ENCODE measurements at places on chromosomes 12 and 14.

DNA sequence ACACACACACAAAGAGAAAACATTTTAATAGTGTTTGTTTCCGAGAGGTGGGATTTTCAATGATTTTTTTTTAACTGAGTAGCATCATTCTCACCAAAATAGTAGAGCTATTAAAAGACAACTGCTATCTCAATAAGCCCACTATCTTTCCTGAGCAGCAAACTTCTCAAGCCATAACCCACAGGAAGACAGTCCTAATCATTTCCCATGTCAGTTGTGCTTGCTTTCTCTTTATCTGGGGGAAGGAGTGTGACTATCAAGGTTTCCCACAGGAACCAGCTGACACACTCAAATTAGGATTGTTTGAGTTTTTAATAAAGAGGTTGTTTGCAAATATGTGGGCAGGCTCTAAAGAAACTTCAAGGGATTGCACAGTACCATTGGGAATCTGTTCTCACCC is 4.9 kb upstream of the MAX start:
- no peak for DNase-seq

DNA sequence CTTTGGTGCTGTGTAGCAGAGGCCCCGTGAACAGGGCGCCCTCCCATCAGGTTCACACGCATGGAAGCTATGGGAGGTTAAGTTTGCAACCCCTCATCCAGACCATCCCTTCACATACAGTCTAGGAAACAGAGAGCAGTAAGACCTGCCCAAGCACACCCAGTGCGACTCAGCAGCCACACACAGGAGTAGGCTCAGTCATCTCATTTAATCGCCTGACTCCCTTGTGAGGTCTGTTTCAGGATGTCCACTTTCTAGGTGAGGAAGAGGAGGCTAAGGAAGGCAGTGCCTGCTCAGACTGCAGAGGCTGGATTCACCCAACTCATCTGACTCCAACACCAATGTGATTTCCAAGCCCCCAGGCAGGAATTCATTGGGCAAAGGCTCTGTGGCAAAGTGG is 11.9 kb downstream of the BDKRB1 start:
- no peak for DNase-seq

GRCh38 chr12:103268831-103269514 is 226.8 kb downstream of the C12orf42 start:
- DNase-seq = no peak

DNA sequence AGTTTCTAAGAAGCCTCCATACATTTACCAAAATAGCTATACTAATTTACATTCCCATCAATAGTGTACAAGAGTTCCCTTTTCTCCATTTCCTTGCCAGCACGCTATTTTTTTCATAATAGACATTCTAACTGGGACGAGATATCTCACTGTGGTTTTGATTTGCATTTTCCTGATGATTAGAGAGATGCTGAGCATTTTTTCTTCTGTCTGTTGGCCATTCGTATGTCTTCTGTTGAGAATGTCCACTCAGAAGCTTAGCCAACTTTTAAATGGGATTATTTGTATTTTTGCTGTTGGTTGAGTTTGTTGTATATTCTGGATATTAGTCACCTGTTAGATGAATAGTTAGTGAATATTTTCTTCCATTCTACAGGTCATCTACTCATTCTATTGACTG is 144.1 kb downstream of the PRKD1 start:
- no peak for DNase-seq

DNA sequence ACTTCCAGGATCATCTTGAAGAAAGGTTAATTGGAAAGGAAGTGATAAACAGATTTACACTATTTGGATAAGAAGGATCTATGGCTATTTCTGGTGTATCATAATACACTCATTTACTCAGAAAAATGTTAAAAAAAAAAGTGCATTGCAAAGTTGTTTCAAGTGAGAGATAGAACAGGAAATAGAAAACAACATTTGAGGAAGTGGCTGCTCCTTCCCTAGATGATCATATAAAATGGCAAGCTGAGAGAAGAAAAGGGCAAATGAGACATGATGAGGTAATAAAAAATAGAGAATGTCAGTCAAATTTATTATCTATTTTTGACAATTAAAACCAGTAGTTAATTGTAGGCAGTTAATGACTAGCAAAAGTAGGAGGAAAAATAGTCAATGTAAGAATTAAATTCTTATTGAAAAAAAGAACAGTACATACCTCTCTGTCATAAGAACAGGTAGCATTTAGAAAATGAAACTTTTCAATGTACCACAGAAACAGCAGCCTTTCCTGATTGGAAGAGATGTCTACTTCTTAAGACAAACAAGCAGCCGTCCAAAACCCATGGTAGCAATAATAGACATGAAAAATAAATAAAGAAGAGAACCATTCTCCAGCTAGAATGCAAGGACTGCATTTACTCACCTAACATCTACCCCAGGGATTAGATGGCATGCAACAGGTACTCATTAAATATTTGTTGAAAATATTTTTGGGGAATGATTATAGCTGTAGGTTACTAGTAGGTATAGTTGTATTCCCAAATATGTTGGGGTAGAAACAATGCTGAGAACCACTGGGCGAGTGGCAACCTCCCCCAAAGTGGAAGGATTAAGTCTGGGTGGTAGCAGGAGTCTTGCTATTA is 63.9 kb upstream of the GRIP1 start:
- DNase-seq = no peak

DNA sequence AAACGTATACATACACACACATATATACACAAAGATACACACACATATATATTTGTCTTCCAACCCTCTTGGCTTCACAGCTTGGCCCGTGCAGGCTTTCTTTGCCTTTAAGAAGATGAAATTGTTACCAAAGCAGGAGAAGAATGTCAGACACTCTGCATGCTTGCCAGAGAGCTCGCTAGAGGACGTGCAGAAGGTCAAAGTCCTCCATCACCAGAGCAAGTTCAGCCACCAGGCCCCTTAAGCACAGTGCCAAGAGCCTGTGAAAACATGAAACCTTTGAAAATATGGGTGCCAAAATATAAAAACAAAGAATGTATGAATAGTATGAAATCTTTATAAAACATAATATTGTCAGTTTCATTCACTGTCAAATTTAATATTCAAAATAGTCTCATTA is 14.9 kb upstream of the MCRS1 start:
- DNase-seq = no peak

DNA sequence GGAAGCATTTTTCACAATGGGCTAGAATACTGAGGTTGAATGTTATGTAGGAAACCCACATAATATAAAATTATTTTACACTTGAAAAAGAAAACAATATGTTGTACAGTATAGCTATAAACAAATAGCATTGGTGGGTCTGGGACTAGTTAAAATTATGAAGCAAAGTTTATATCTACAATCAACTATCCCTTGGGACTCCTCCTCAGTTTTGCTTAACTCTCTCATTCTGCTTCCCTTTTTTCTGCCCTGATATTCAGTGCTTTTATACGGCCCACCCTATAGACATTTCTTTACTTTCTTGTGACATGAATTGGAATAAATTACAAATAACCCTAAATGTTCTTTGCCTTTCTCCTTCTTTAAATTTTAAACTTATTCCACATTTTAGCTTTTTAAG is 300.5 kb downstream of the FBXL14 start:
- no peak for DNase-seq

GRCh38 chr14:73738518-73739173 is 24.5 kb upstream of the PNMA1 start:
- DNase-seq = no peak

- DNase-seq = no peak
These were observed 69.8 kb downstream of the ANO6 start for GRCh38 chr12:45285717-45286116.

DNA sequence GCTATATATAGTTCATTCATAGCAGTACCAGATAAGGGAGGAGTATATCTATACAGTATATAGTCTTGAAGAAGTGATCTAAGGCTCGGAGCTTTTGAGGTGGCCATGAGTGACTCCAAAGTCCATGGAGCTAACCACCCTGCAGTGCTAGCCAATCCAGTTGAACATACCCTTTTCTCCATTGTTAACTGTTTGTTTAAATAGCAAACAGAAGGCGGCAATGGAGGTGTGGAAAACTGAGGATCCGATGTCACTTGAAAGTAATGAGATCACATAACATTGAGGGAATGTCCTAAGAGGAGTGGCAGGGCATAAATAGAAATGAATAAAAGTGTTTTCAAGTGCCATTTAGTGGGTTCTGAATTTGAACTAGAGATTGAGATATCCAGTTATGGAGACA is 12.4 kb upstream of the SNAPC1 start:
- no peak for DNase-seq

- no peak for DNase-seq
These were observed 7.3 kb upstream of the C12orf50 start for GRCh38 chr12:88036353-88036965.

DNA sequence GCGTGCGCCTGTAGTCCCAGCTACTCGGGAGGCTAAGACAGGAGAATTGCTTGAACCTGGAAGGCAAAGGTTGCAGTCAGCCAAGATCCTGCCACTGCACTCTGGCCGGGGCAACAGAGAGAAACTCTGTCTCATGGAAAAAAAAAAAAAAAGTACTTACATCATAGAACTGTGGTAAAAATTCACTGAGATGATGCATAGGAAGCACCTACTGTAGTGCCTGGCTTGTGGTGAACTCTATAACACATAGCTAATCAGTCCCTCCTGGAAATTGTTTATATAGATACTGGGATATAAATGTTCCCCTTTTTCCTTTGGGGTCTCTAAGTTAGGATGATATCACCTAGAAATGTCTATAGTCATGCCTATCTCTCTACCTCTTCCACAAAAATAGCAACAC is 89.7 kb upstream of the CPM start:
- DNase-seq = no peak

DNA sequence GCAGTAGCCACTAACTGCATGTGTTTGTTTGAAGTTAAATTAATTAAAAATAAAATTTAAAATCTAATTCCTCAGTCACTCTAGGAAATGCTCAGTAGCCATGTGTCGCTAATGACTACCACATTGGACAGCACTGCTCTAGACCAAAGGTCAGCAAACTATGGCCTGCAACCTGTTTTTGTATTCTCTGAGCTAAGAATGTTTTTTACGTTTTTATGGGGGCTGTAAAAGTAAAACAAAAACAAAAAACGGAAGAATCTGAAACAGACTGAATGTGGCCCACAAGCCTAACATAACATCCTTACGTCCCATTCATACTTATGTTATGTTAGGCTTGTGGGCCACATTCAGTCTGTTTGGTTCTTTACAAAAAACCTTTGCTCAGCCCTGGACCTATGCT is 57.8 kb downstream of the LIN52 start:
- DNase-seq = no peak

DNA sequence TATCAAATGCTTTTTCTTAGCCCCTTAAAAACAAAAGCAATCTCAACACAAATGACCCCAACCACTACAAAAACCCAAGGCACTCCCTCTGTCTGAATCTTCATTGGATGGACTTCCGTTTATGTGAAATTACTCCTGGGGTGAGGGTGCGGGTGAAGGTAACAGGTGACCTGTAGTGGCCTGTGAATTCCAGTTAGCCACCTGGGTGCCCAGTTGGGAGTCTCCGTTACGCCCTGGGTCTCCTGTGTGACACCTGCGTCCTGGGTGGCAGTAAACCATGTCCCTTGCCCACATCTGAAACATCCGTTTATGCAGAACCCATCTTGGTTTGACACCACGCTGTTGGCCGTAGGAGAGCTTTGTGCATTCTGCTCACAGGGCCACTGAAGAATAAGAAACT is 62.6 kb downstream of the CCDC92 start:
- no peak for DNase-seq

- no peak for DNase-seq
These were observed 41.9 kb downstream of the DCP1B start for GRCh38 chr12:1962051-1963020.

DNA sequence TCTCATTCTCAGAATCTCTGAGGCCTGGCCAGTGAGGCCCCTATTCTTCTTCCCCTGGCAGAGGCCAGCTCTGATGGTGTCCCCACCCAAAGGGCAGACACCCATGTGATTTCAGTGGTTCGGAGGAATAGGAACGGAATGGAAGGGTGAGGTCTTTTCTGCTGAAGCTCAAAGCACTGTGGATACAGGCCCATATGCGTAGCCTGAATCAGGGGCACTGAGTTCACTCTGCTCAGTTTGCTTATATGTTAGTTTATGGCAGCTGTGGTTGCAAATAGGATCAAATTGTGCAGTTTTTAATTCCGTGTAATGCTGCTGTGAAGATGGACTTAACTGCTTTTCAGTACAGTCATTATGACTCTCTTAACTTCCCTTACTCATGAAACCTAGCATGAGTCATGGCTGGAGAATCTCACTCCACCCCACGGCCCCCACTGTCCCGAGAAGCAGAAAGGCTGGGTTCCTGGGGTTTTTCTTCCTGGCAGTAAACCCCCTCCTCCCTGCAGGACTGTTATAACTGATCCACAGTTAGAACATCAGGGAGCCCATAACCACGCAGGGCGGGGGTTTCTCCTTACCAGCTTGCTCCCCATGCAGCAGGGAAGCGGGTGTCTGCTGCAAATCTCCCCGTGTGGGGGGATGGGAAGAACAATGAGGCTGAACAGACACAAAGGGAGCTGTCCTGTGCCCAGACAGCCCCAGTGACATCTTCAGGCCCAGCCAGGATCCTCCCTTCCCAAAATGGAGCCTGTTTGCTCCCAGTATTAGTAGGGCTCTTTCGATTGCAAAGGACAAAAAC is 122.7 kb downstream of the SLC38A6 start:
- DNase-seq = peak; percentile 74

DNA sequence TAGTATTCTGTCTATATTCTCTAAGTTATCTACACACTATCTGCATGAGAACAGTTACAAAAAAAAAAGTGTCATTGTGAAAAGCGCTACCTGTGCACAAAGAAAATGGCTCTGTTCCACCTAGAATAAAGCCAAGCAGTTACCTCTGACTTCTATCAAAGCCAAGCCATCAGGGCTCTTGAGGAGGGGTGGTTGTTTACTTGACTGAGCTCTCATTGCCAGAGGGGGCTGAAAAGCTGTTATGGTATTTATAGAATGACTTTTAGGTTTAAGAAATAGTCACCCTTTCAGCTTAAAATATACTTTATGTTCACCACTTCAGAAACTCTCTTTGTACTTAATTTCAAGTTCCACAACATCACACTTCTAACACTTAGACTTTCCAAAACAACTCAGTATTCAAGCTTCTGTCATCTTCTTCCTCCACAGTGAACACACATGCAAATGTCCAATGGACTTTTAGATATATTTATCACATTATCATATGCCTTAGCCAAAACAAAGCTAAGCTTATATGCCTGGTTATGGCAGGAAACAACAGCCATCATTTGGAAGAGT is 7.5 kb downstream of the ITPR2 start:
- no peak for DNase-seq
